Panc1 (cell line): ENCODE measurements at places on chromosomes 2 and 18.
A peak's percentile ranks its signal among the peaks of the same experiment; 100 is the strongest.

GRCh38 chr2:7019191-7019590, 102.0 kb downstream of the RNF144A start:
- H3K4me1 ChIP-seq, result no peaks in the 10 kb centered on the region
- DNase-seq, result no peak
- no peaks in the 10 kb centered on the region for H3K27me3 ChIP-seq

DNA sequence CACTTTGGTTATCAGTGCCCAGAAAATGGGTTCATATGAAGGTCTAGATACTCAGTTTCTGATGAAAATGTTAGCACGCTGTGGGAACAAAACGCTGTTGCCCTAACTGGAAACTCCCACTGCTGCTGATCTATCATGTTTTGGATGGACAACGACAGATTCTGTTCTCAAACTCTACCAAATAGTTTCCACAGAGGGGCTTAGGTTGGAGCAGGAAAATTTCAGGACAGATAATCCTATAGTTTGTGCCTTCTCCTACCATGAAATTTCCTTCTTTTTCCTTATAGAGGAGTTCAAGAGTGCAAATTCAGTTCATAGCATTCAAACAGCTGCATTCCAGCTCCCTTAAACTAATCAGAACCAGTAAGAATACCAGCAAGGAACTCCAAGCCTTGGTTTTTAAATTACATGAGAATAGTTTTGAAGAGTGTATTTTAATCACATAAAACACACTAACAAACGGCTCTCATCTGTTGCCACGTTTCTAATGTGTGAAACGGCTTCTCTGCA, 58.7 kb upstream of the RALBP1 start:
- no peaks in the 10 kb centered on the region for H3K27me3 ChIP-seq
- no peaks in the 10 kb centered on the region for H3K36me3 ChIP-seq
- peaks cover 25% of the 10 kb centered on the region for H3K4me1 ChIP-seq
- peak overlapping the region; percentile 42 for H3K4me3 ChIP-seq

DNA sequence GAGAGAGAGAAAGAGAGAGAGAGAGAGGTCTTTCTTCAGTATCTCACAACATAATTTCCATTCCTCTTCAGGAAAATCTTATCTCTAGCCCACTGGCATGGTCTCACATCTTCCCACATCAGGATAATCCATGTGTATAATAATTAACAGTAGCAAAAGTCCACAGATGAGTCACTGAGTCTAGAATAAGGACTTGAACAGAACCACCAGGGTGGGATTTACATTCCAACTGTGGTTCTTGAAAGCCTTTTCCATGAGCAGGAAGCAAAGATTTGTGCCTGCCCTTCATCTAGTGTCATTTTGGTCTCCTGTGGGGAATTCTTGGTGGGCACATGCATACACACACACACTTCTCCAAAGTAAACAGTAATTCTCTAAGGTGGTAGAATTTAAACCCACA, 107.1 kb upstream of the TCF4 start:
- H3K4me3 ChIP-seq, result no peak overlapping the region
- no peaks in the 10 kb centered on the region for H3K36me3 ChIP-seq
- no peaks in the 10 kb centered on the region for H3K4me1 ChIP-seq

DNA sequence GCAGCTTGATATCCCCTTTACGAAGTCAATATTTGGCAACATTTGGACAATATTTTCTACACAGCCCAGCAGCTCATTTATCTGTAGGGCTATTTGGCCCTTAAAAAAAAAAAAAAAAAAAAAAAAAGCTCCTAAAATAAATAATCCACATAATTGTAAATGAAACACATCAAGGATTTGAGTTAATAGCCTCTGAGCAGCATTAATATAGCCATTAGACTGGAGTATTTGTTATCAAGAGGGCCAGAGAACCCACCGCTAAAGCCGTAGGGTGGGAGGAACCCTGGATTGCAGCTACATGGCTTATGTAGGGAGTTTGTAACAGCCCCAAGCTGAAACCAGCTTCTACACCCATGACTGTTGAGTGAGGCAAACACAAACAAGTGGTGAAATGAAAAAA, 84.5 kb downstream of the RNF152 start:
- no peaks in the 10 kb centered on the region for H3K27me3 ChIP-seq
- no peaks in the 10 kb centered on the region for H3K4me1 ChIP-seq
- no peak overlapping the region for H3K4me3 ChIP-seq
- no peaks in the 10 kb centered on the region for H3K36me3 ChIP-seq
- no peak for DNase-seq

DNA sequence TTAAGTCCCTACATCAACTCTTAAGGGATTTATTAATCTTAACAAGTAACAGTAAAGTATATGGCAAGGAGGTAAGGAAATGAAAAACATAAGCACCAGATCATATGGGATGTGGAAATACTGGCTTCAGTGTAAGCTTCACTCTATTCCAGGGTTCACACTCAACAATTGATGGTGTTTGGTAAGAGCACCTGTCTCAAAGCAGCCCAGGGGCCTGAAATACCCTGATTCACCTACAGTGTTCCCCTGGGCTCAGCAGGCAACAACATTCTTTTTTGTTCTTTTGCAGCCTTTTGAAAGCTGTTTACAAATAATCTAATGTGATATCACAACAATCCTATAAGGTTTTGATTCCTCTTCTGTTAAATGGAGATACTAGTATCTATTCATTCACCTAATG, 1.2 kb upstream of the MLPH start:
- no peaks in the 10 kb centered on the region for H3K27me3 ChIP-seq
- peak overlapping the region; percentile 89 for H3K4me3 ChIP-seq
- no peak for DNase-seq
- H3K27ac ChIP-seq, result peak overlapping the region; percentile 71; the same call in 1 of the 2 replicates
- H3K36me3 ChIP-seq, result no peaks in the 10 kb centered on the region; the same call in 1 of the 2 replicates

DNA sequence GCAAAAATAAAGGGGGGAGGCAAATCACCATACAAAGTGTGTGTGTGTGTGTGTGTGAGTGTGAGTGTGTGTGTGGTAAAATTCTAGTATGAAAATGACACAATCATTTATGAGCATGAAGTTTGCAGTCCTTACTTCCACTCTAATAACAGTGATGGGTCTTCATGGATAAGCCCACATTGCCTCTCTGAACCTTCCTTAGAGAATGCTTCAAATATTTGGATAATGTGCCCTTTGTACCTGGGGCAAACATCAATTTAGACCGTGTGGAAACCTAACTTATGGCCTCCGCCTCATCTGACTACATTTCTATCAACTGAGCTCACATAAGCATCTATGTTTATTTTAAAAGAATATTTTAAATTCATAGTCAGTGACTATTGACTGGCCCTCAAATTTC, 3.7 kb downstream of the SCN9A start:
- no peaks in the 10 kb centered on the region; the same call in 1 of the 2 replicates for H3K4me1 ChIP-seq
- DNase-seq, result no peak
- no peaks in the 10 kb centered on the region for H3K36me3 ChIP-seq

- H3K4me1 ChIP-seq, result no peaks in the 10 kb centered on the region
- H3K36me3 ChIP-seq, result no peaks in the 10 kb centered on the region
- H3K27me3 ChIP-seq, result no peaks in the 10 kb centered on the region
- H3K27ac ChIP-seq, result no peak overlapping the region
- no peak overlapping the region for H3K4me3 ChIP-seq
- DNase-seq, result no peak
Measured at GRCh38 chr2:127655209-127656073, 9.5 kb downstream of the GPR17 start.

DNA sequence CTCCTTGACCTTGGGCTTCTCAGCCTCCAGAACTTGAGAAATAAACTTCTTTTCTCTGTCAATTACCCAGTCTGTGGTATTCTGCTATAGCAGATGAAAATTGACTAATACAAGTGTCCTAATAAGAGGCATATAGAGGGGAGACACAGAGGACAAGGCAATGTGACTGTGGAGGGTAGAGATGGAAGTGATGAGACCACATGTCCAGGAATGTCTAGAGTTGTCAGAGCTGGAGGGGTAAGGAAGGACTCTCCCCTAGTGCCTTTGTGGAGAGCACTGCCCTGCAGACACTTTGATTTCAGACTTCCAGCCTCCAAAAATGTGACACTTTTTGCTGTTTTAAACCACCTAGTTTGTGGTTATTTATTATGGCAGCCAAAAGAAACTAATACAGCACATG, 74.4 kb downstream of the ACKR3 start:
- H3K36me3 ChIP-seq, result no peaks in the 10 kb centered on the region
- no peak for DNase-seq
- H3K27me3 ChIP-seq, result no peaks in the 10 kb centered on the region
- no peaks in the 10 kb centered on the region for H3K4me1 ChIP-seq
- no peak overlapping the region for H3K27ac ChIP-seq
- H3K4me3 ChIP-seq, result no peak overlapping the region

DNA sequence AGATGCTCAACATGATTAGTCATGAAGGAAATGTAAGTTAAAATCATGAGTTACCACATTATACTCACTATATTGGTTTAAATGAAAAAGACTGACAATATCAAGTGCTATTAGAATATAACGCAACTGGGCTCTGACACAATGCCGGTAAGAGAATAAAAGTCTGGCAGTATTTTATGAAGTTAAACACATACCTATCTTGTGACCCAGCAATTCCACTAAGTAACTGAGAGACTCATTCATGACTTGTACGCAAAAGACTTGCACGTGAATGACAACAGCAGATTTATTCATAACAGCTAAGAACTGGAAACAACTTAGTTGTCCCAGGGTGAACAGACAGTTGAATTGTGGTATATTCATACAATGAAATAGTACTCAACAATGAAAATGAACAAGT, 342.1 kb downstream of the SLC4A3 start:
- H3K4me3 ChIP-seq, result no peak overlapping the region
- H3K27ac ChIP-seq, result no peak overlapping the region
- DNase-seq, result no peak
- no peaks in the 10 kb centered on the region for H3K36me3 ChIP-seq

DNA sequence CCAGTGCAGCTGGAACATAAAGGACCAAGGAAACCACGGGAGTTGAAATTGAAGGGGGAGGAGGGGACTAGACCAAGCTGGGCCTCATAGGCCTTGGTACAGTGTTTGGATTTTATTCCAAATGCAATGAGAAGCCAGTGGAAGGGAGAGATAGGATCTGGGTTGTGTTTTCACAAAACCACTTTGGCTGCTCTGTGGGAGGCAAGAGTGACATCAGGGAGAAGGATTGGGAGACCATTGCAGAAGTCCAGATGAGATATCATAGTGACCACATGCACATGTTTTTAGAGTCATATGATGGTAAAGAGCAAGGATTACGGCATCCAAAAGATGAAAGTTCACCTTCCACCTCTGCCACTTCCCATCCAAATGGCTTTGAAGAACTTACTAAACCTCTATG, 210.2 kb downstream of the PAX3 start:
- H3K4me1 ChIP-seq, result no peaks in the 10 kb centered on the region
- H3K4me3 ChIP-seq, result no peak overlapping the region
- no peak for DNase-seq
- H3K27ac ChIP-seq, result no peak overlapping the region
- H3K36me3 ChIP-seq, result no peaks in the 10 kb centered on the region
- H3K27me3 ChIP-seq, result no peaks in the 10 kb centered on the region

DNA sequence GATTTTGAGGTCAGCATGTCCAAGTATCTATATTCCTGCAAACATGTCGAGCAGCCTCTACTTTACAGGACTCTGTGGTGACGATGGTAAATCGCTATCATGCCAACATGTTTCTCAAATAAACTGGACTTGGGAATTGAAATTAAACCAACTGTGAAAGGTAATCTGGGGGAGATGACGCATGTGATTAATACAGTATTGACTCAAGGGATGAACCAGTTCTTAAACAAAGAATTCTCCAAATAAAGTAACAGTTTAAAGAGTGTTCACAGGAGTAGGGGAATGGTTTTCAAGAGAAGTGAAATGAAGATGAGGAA, 54.3 kb downstream of the THUMPD2 start:
- DNase-seq, result no peak
- H3K36me3 ChIP-seq, result no peaks in the 10 kb centered on the region
- H3K4me3 ChIP-seq, result no peak overlapping the region
- no peak overlapping the region for H3K27ac ChIP-seq
- H3K27me3 ChIP-seq, result no peaks in the 10 kb centered on the region

DNA sequence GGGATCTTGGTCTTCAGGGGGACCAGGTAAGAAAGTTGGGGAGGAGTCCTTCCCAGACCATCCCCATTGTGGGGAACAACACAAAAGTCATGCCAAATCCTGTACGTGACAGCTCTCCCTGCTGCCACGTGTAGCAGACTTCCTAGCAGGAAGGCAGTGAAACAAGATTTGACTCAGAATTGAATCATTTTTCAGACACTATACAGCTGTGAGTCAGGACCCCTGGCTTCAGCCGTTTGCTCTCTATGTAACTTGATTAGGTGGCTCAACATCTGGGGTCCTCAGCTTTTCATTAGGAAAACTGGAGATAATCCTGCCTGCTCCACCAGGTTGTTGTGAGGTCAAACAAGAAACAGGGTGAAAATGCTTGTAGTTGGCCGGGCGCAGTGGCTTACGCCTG, 32.9 kb upstream of the PDCL3 start:
- H3K27me3 ChIP-seq, result no peaks in the 10 kb centered on the region; the same call in 1 of the 2 replicates
- no peaks in the 10 kb centered on the region for H3K36me3 ChIP-seq
- no peak overlapping the region for H3K27ac ChIP-seq
- H3K4me3 ChIP-seq, result no peak overlapping the region
- no peaks in the 10 kb centered on the region for H3K4me1 ChIP-seq
- DNase-seq, result no peak

DNA sequence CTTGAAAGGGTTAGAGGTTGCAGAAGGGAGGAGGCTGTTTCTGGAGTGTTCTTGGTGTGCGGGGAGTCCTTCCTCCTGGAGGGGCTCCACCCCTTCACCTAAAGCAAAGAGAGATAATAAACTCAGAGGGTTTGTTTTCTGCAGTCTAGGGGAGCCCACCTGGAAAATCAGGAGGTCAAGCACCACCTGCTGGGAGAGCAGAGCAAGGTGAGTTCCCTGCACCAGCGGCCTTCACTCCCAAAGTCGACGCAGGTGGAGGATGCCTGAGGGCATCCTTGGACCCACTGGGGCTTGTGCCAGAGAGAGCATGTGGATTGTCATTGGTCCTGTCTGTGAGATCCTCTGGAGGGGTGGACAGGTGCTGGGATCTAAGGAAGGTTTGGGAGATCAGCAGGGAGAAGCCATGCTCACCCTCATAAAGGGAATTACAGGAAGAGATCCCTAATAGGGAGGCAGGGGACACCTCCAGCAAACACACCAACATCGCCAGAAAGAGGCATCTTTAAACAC, 116.7 kb downstream of the KCNF1 start:
- DNase-seq, result no peak
- no peak overlapping the region for H3K27ac ChIP-seq
- no peaks in the 10 kb centered on the region for H3K36me3 ChIP-seq
- H3K27me3 ChIP-seq, result peaks cover 2% of the 10 kb centered on the region
- H3K4me1 ChIP-seq, result no peaks in the 10 kb centered on the region

- H3K27me3 ChIP-seq, result no peaks in the 10 kb centered on the region
- H3K4me3 ChIP-seq, result no peak overlapping the region
- no peaks in the 10 kb centered on the region for H3K4me1 ChIP-seq
- no peaks in the 10 kb centered on the region for H3K36me3 ChIP-seq
- DNase-seq, result peak; percentile 61
Measured at GRCh38 chr2:143034292-143035074, 94.7 kb upstream of the ARHGAP15 start.

- H3K27ac ChIP-seq, result no peak overlapping the region
- peaks cover 7% of the 10 kb centered on the region for H3K4me1 ChIP-seq
- no peaks in the 10 kb centered on the region for H3K27me3 ChIP-seq
- no peaks in the 10 kb centered on the region for H3K36me3 ChIP-seq
Measured at GRCh38 chr2:232325324-232326273, 53.0 kb upstream of the ALPP start.
